CD4-positive, alpha-beta memory T cell (primary cell): ENCODE measurements at places on chromosomes 3 and 15.

GRCh38 chr3:119826711-119827608 is 45.1 kb downstream of the NR1I2 start:
- peaks cover 8% of the 10 kb centered on the region for H3K36me3 ChIP-seq
- H3K4me3 ChIP-seq = no peak overlapping the region
- DNase-seq = no peak
- H3K4me1 ChIP-seq = no peaks in the 10 kb centered on the region

GRCh38 chr3:105722943-105723556 is 145.8 kb downstream of the CBLB start:
- H3K4me1 ChIP-seq = peaks cover 19% of the 10 kb centered on the region
- no peak for DNase-seq
- no peak overlapping the region for H3K4me3 ChIP-seq
- peaks cover 12% of the 10 kb centered on the region for H3K36me3 ChIP-seq
- no peak overlapping the region for H3K27ac ChIP-seq

DNA sequence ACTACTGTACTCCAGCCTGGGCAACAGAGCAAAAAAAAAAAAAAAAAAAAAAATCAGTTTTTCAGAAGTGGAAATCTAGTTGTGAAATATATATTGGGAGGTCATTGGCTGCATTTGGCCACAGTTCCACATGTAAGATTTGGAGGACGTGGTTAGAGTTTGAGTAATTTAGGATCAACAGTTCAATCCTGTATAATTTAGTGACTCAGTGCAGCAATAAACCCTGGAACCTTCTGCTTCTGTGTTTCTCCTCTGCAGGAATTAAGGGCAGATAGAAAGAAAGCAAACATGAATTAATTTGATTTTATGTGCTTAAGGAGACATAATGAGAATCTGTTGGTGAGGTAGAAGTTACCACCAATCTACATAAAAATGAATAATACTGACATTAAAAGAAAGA is 347.0 kb downstream of the PTPRG start:
- H3K27ac ChIP-seq = no peak overlapping the region
- H3K27me3 ChIP-seq = no peaks in the 10 kb centered on the region
- H3K4me3 ChIP-seq = no peak overlapping the region
- no peak for DNase-seq
- no peaks in the 10 kb centered on the region for H3K36me3 ChIP-seq

DNA sequence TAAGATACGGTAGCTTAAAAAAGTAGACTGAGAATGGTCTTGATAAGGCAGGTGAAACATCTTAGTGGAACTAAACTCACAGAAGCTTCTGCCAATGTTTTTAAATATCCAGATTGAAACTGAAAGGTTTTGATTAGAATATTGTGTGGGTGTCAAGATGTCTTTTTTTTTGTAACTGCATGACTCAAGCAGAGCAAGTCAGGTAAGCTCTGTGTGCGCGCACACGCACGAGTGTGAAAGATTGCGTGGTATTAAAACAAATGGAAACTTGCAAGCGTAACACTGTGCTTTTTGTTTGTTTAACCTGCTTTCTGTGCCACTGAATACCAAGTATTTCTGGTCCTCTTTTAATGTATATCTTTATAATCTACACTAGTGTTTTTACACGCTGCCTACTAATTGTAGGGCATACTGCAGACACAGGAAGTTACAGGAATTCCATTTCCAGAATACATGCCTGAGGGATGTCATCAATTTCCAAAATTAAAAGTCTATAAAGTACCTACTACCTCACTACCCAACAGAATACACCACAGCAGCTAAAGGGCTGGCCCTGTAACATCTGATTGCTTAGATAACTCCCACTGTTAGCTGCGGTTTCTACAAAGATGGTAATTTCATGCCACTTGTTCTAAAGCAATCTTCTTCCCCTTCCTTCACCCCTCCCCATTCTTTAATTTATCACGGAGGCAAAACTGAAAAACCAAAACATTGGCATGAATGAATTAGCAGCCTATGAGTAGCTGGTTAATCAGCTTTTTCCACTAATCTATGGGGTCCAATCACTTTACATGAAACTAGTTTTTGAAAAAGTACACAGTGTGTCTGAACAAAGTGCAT is 472.8 kb downstream of the SHQ1 start:
- no peak overlapping the region for H3K4me3 ChIP-seq
- H3K4me1 ChIP-seq = peaks cover 20% of the 10 kb centered on the region
- H3K27ac ChIP-seq = no peak overlapping the region
- DNase-seq = peak; percentile 18

GRCh38 chr3:150582620-150583019 is 20.5 kb upstream of the SELENOT start:
- DNase-seq = no peak
- no peak overlapping the region for H3K4me3 ChIP-seq
- H3K27ac ChIP-seq = no peak overlapping the region
- peaks cover 20% of the 10 kb centered on the region for H3K36me3 ChIP-seq
- no peaks in the 10 kb centered on the region for H3K27me3 ChIP-seq

DNA sequence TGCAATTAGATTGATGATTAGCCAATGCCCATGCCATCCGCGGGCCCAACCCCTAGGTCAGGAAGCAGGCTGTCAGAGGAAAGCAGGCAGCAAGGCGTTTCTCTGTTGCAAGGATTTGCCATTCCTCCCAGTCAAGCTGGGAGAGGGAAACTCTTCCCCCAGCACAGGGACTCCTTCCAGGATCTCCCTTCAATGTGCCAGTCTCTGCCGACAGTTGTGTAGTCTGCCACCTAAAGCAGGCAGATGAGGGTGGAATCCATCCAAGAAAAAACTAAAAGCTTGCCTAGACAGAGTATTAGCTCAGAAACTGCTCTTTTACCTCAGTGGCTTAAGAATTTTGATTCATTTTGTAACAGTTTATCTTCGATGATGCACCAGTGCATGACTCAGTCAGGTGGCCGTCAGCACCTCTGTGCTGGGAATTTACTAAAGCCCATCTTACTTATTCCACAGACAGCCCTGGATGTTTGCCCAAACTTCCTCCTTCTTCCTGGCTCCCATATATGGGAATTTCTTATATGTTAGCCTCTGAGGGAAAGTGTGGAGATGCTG is 501.5 kb upstream of the THBS1 start:
- no peaks in the 10 kb centered on the region for H3K27me3 ChIP-seq
- no peaks in the 10 kb centered on the region for H3K4me1 ChIP-seq
- no peak overlapping the region for H3K27ac ChIP-seq
- DNase-seq = no peak
- no peaks in the 10 kb centered on the region for H3K36me3 ChIP-seq

- DNase-seq = peak; percentile 61
- peaks cover 17% of the 10 kb centered on the region for H3K27me3 ChIP-seq
- H3K36me3 ChIP-seq = no peaks in the 10 kb centered on the region
Measured at GRCh38 chr3:9500108-9501050, 53.2 kb downstream of the LHFPL4 start.

- DNase-seq = no peak
- H3K4me1 ChIP-seq = no peaks in the 10 kb centered on the region
- H3K36me3 ChIP-seq = no peaks in the 10 kb centered on the region
- H3K27me3 ChIP-seq = no peaks in the 10 kb centered on the region
- no peak overlapping the region for H3K4me3 ChIP-seq
Measured at GRCh38 chr3:185325946-185326791, 36.8 kb upstream of the MAP3K13 start.

DNA sequence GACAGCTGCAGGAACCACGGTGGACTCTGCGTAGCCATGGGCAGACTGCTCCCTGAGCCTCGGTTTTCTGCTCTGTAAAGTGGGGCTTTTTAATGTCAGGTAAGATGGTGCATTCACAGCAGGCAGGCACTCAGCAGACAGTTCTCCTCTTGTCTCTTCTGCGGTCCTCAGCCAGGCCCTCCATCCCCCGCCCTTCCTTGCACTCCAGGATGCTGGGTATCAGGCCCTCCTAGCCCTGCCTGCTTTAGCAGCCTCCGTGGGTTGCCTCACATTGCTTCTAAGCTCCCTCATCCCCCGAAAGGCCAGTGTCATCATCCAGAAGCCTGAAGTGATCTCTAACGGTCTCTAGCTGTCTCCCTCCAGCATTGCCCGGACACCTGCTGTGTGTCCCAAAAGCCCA is 115.7 kb downstream of the WNT7A start:
- no peak for DNase-seq
- no peaks in the 10 kb centered on the region for H3K4me1 ChIP-seq
- H3K36me3 ChIP-seq = no peaks in the 10 kb centered on the region
- no peak overlapping the region for H3K4me3 ChIP-seq
- no peak overlapping the region for H3K27ac ChIP-seq

DNA sequence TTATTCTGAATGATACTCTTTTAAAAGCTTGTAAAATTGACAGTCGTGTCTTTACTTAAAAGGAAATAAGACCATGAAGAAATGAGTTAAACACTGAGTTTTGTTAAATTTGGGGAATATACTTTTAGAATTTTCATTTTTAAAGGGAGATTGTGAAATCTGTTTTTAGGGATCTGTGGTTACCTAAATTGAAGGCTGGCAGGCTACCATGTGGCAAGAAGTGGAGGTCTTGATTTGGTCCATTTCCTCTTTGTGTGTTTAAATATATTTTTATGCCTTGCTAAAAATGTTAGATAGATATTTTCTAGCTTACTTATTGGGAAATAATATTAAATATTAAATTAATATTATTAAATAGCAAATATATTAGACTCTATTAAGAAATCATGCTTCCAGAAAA is 36.6 kb upstream of the SLC22A13 start:
- H3K4me1 ChIP-seq = no peaks in the 10 kb centered on the region
- no peak overlapping the region for H3K4me3 ChIP-seq
- H3K27ac ChIP-seq = no peak overlapping the region

DNA sequence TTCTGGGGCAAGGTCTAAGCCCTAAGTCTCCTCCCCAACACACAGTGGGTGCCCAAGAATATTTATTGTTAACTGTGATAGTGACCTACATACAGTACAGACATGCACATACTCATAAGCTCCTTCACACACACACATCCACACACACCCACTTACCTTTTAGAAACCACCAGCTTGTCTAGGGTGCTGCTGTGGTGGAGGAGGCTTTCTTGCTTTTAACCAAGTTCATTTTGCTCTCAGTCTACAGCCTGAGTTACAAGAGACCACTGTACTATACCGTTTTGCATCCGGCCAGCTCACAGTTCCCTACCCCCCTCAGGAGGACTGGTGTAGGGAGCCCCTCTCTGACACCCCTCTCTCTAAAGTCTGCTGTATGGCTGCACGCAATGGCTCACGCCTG is 16.7 kb downstream of the DAPK2 start:
- no peak overlapping the region for H3K4me3 ChIP-seq
- no peak for DNase-seq
- H3K27me3 ChIP-seq = no peaks in the 10 kb centered on the region
- no peaks in the 10 kb centered on the region for H3K4me1 ChIP-seq

DNA sequence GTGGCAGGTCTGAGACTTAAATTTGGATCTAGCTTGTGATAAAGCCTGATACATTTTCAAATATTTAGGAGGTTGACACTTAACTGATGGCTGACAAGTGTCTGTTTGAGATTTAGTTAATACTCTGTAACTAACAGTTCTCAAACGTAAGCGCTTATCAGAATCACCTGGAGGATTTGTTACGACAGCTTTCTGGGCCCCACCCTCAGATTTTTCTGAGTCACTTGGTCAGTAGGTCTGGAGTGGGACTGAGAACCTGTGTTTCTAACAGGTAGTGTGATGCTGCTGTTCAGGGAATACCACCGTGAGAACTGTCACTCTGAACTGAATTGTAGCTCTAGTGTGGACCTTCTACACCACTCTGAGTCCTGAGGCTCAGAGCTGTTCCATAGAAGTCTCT is 85.5 kb downstream of the CEMIP start:
- H3K4me3 ChIP-seq = no peak overlapping the region
- no peaks in the 10 kb centered on the region for H3K4me1 ChIP-seq
- DNase-seq = no peak
- no peaks in the 10 kb centered on the region for H3K36me3 ChIP-seq
- H3K27me3 ChIP-seq = no peaks in the 10 kb centered on the region

GRCh38 chr15:30974112-30974511 is 17.3 kb downstream of the MTMR10 start:
- DNase-seq = no peak
- H3K36me3 ChIP-seq = peaks cover 21% of the 10 kb centered on the region
- H3K4me1 ChIP-seq = peaks cover 2% of the 10 kb centered on the region
- H3K27ac ChIP-seq = no peak overlapping the region
